ENCODE measurements at places on chromosomes 13 and 19. TPM values are rescaled to one million over a fixed set of nuclear protein-coding genes. Genes with fewer than 3 reads are reported as not detected.

Gene ZNF71
- polyA plus RNA-seq: 8.5 TPM

Gene UPK1A
- 0.48 TPM for polyA plus RNA-seq

Gene GMIP
- polyA plus RNA-seq: 12.9 TPM

Gene TNFSF9
- polyA plus RNA-seq: 0.29 TPM

Gene FAAP24
- 4.1 TPM for polyA plus RNA-seq

Gene ZNF441
- polyA plus RNA-seq: 9.8 TPM

Gene CYP2S1
- 4.6 TPM for polyA plus RNA-seq

Gene FAM216B
- 1.9 TPM for polyA plus RNA-seq

All from left lung (tissue), 14 donors.